Body of pancreas (tissue), 4 donors: ENCODE measurements at places on chromosomes 7 and 10. TPM values are rescaled to one million over a fixed set of nuclear protein-coding genes. Genes with fewer than 3 reads are reported as not detected.
A peak's percentile ranks its signal among the peaks of the same experiment; 100 is the strongest.

- H3K27me3 ChIP-seq: no peaks in the 10 kb centered on the region
- H3K36me3 ChIP-seq: no peaks in the 10 kb centered on the region
- no peak for DNase-seq
- H3K4me3 ChIP-seq: peak overlapping the region; percentile 100
- peaks cover 28% of the 10 kb centered on the region for H3K4me1 ChIP-seq
Measured at GRCh38 chr7:139109983-139110411, 477 bp upstream of the ZC3HAV1 start.

PTPRZ1 gene
- total RNA-seq: 1.6 TPM

- peak overlapping the region; percentile 54 for H3K27ac ChIP-seq
- peak; percentile 90 for DNase-seq
- H3K27me3 ChIP-seq: no peaks in the 10 kb centered on the region
Measured at GRCh38 chr10:97020452-97021400, 165.0 kb downstream of the SLIT1 start.

WEE2 gene
- not detected for total RNA-seq

DNA sequence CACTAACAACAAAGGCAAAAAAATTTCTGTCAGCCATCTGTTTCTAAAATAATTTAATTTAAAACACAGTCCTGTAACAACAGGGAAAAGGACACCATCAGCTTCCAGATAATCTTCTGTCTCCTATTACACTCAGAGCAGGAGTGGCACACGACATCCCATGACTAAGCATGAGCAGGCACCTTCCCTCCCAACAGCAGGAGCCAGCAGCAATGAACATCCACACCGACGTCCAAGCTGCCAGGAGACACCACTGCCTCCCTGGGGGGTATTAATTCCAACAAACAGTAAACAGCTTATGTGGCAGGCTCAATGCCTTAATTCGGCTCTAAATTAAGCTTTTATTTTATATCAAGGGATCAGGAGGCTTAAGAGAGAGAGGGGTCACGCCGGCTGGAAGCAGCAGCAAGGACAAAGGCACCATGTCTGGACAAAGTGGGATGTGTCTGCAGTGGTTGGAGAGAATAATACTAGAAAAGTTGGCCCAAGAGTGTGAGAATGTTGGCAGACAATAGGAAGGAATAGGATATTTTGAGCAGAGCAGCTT lies 45.7 kb downstream of the KIAA1549 start:
- peak; percentile 24 for DNase-seq
- no peaks in the 10 kb centered on the region for H3K27me3 ChIP-seq
- H3K4me3 ChIP-seq: no peak overlapping the region
- no peak overlapping the region for H3K27ac ChIP-seq

TMEM229A gene
- not detected for total RNA-seq

TMEM184A gene
- total RNA-seq: 21.0 TPM

DNA sequence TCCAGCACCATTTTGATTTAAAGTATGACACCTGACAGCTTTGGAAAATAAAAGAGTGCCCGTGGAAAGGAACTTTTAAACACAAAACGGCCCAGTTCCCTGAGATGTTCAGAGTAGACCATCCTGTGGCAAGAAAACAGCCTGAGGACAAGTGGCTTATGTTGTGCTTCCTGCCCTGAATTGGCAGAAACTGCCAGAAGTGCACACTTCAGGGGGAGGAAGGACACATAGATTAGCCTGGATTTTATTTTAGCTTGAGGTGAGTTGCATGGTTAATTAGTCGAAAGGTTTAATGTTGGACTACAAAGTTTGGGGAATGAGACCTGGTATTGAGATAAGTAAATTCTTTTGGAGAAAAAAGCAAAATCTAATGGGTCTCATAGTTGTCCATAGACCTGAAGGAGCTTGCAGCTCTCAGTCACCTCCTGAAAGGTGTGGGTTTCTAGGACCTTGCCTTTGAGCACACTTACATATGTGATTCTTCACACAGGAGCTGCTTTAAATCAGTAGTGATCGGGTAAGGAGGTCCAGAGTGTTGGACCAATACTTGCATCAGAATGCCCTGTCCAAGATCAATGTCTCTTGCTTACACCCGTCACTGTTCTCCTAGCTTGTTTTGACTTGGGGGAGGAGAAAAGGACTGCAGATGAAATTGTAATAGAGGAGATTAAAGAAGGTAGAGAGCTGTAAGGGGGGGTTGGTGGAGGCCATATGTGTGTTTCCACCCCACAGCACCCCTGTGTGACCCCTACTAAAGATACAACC lies 4.9 kb downstream of the ITIH2 start:
- peak overlapping the region; percentile 46 for H3K27ac ChIP-seq
- DNase-seq: no peak
- H3K36me3 ChIP-seq: no peaks in the 10 kb centered on the region
- peaks cover 23% of the 10 kb centered on the region for H3K4me1 ChIP-seq
- H3K4me3 ChIP-seq: no peak overlapping the region
- no peaks in the 10 kb centered on the region for H3K27me3 ChIP-seq

GRCh38 chr7:75650681-75651080 lies 88.1 kb downstream of the HIP1 start:
- no peak overlapping the region for H3K27ac ChIP-seq
- no peaks in the 10 kb centered on the region for H3K27me3 ChIP-seq
- peak; percentile 50 for DNase-seq
- peaks cover 8% of the 10 kb centered on the region for H3K4me1 ChIP-seq
- H3K36me3 ChIP-seq: no peaks in the 10 kb centered on the region
- no peak overlapping the region for H3K4me3 ChIP-seq

DNA sequence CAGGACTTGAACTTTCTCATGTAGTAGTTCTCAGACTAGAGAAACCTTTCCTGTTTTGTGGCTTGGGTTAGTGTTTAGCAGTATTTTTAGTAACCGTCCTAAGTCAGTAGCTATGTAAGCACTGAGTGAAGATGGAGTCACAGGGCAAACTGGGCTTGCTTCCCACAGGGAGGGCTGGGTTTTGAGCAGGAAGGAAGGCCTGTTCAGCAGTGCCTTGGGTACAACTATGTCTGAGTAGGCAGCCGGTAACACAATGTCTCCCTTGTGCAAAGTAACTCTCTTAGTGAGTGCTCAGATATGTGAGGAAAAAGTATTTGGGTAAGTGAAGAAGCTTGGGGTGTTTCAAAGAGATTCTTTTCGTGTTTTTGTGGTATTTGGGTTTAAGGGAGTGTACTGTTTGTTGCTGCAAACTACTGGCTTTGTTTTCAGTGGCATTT lies 96.4 kb downstream of the CCSER2 start:
- H3K4me3 ChIP-seq: no peak overlapping the region
- H3K36me3 ChIP-seq: no peaks in the 10 kb centered on the region
- peak overlapping the region; percentile 80 for H3K27ac ChIP-seq
- no peaks in the 10 kb centered on the region for H3K27me3 ChIP-seq
- peaks cover 13% of the 10 kb centered on the region for H3K4me1 ChIP-seq

- H3K4me3 ChIP-seq: no peak overlapping the region
- H3K27ac ChIP-seq: no peak overlapping the region
- peaks cover 17% of the 10 kb centered on the region for H3K4me1 ChIP-seq
Measured at GRCh38 chr10:70440296-70441160, 953 bp downstream of the NODAL start.

- H3K27me3 ChIP-seq: no peaks in the 10 kb centered on the region
- H3K4me1 ChIP-seq: peaks cover 8% of the 10 kb centered on the region
- H3K36me3 ChIP-seq: no peaks in the 10 kb centered on the region
- DNase-seq: peak; percentile 45
Measured at GRCh38 chr7:131945313-131945911, 389.0 kb upstream of the PODXL start.

CCL26 gene
- not detected for total RNA-seq

DNA sequence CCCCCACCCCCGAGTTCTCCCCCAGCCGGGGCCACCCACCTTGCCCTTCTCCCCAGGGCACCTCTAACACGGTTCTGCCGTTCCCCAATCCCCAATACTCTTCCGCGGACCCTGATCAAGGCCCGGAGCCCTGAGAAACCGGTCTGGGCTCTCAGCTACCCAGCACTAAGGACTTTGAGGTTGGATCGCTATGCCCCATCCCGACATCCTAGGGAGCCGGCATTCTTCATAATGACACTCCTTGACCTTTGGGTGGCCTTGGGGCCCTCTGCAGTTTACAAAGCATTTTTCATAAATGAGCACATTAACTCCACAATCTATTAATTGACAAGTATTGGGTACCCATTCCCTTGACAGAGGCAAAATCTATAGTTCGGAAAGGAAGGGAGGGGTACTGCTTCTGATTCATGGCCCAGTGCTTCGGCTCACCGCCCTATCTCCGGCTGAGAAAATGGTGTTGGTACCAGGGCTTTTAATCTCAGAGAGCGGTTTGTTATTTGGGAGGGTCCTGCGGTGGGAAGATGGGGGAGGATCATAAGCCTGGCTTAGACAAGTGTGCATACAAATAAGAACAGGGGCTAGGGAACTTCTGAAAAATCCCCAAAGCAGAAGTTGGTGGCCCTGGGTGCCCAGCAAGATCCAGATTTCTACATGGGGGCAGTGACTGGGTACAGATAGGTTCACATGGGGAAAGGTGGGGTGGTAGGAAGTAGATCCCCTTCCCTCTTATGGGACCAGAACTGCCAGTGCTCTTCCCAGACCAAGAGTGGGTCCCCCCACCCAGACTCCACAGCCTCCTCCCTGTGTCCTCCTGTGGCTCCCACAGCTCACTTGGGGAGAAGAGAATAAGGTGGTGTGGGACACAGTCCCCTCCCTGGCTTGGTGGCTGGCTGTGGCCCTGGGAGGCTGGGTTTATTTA lies 3.2 kb downstream of the IMPDH1 start:
- no peak overlapping the region for H3K27ac ChIP-seq
- no peaks in the 10 kb centered on the region for H3K36me3 ChIP-seq
- no peaks in the 10 kb centered on the region for H3K27me3 ChIP-seq
- no peak overlapping the region for H3K4me3 ChIP-seq
- peaks cover 32% of the 10 kb centered on the region for H3K4me1 ChIP-seq

LIPJ gene
- total RNA-seq: 0.99 TPM

GRCh38 chr7:17474724-17475344 lies 176.4 kb downstream of the AHR start:
- no peak overlapping the region for H3K4me3 ChIP-seq
- no peaks in the 10 kb centered on the region for H3K27me3 ChIP-seq
- H3K36me3 ChIP-seq: no peaks in the 10 kb centered on the region

- no peaks in the 10 kb centered on the region for H3K36me3 ChIP-seq
- H3K4me1 ChIP-seq: peaks cover 10% of the 10 kb centered on the region
- no peak for DNase-seq
Measured at GRCh38 chr7:116165717-116166116, 44.6 kb upstream of the TES start.

- H3K4me3 ChIP-seq: no peak overlapping the region
- no peaks in the 10 kb centered on the region for H3K36me3 ChIP-seq
- H3K4me1 ChIP-seq: no peaks in the 10 kb centered on the region
- no peak for DNase-seq
- H3K27ac ChIP-seq: no peak overlapping the region
- no peaks in the 10 kb centered on the region for H3K27me3 ChIP-seq
Measured at GRCh38 chr10:128571071-128571470, 444.8 kb upstream of the MKI67 start.

- H3K4me1 ChIP-seq: peaks cover 29% of the 10 kb centered on the region
- H3K36me3 ChIP-seq: no peaks in the 10 kb centered on the region
- H3K4me3 ChIP-seq: no peak overlapping the region
- H3K27ac ChIP-seq: peak overlapping the region; percentile 3
Measured at GRCh38 chr7:150903606-150904005, 51.3 kb downstream of the AOC1 start.

DNA sequence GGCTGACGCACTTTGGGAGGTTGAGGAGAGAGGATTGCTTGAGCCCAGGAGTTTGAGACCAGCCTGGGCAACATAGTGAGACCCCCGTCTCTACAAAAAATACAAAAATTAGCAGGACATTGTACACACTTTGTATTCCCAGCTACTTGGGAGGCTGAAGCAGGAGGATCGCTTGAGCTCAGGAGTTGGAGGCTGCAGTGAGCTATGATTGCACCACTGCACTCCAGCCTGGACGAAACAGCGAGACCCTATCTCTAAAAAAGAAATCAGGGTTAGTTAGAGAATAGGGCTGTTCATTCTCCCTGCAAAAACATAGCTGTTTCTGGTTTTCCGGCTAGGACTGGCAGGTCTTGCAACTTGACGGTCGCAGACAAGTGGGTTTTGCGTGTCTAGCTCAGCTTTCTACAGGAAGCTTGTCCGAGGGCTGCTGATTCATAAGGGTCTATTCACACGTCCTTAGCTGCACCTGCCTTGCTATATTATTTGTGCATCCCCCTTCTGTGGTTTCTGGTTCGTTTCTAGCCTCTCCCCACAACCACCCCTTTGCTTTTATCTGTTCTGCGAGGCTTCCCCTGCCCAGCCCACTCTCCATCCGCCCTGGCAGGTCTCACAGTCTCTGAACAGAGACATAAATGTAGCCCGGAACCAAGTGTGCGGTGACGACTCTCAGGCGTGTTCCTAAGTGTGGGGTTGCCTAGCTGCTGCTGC lies 10.7 kb downstream of the AMZ1 start:
- no peaks in the 10 kb centered on the region for H3K36me3 ChIP-seq
- H3K4me1 ChIP-seq: no peaks in the 10 kb centered on the region
- no peak overlapping the region for H3K4me3 ChIP-seq
- no peak for DNase-seq
- H3K27me3 ChIP-seq: no peaks in the 10 kb centered on the region

DNA sequence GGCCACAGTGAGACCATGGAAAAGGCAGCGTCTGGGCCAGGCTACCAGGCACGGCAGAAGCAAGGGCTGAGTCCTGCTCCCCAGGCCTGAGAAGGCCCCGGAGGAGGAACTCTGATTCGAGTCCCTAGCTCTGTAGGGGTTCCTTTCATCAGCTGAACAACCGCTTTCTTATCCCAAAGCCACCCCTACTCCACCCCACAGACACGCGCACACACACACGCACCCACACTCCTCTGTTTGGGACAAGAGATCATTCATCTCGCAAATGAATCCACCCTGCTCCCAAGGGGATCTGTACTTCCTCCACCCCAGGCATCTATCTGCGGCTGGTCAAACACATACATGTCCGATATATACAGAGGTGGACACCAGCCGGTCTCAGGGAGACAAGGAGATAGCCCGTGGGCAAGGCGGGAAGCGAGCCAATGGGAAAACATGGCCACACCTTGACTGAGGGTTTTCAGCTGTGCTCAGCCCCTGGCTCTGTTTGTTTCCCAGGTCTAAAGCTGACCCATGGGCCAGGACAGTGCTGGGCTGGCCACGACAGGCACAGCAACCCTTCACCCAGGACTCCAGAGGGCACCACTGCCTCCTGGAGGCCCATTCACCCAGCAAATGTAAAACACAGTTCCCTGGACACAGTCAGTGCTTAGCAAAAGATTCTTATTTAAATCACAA lies 7.3 kb downstream of the ZCCHC24 start:
- H3K27ac ChIP-seq: no peak overlapping the region
- no peaks in the 10 kb centered on the region for H3K36me3 ChIP-seq
- H3K4me3 ChIP-seq: no peak overlapping the region
- H3K27me3 ChIP-seq: no peaks in the 10 kb centered on the region
- DNase-seq: no peak

- no peaks in the 10 kb centered on the region for H3K36me3 ChIP-seq
- no peaks in the 10 kb centered on the region for H3K27me3 ChIP-seq
- no peaks in the 10 kb centered on the region for H3K4me1 ChIP-seq
- DNase-seq: no peak
Measured at GRCh38 chr10:64385355-64385754, 864.2 kb downstream of the REEP3 start.

GRCh38 chr7:121002048-121002756 lies 13.7 kb downstream of the CPED1 start:
- H3K36me3 ChIP-seq: no peaks in the 10 kb centered on the region
- H3K27ac ChIP-seq: no peak overlapping the region
- H3K4me3 ChIP-seq: no peak overlapping the region
- no peak for DNase-seq
- no peaks in the 10 kb centered on the region for H3K27me3 ChIP-seq
